CD4-positive, alpha-beta T cell treated with Interleukin-10 for 1 hour (primary cell): ENCODE measurements at places on chromosomes 16 and 17.

GRCh38 chr16:2815299-2815771 lies 1.7 kb upstream of the PRSS21 start:
- no peak for DNase-seq

DNA sequence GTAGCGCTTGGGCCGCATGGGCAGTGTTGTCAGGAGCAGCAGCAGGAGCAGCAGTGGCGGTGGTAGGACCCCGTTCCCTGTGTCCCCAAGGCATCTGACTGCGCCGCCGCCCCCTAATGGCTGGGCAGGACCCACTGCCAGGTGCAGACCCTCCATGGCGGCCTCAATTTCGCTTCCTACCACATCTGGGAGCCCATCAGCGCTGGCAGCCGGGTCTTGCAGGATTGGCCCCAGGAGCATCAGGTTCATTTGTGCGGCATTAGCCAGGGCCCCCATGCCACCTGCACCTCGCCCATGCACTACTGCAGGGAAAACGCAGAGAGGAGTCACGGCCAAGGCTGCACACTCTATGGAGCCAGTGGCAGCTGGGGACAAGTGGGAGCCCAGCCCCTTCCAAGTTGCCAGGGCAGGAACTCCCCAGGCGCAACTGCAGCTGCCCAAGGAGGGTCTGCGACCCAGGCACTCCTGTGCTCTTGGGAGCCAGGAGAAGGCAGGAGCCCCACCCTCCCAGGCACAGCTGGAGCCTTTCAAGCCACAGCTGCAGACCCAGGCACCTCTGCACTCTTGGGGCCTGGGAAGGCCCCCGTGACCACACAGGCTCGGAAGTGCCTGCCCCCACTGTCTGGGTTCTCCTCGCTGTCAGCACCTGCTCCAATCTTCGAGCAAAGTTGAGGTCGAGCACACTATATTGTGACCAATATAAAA lies 594.2 kb downstream of the KCNJ18 start:
- DNase-seq: no peak

GRCh38 chr17:82116246-82116645 lies 18.2 kb upstream of the FASN start:
- no peak for DNase-seq

DNA sequence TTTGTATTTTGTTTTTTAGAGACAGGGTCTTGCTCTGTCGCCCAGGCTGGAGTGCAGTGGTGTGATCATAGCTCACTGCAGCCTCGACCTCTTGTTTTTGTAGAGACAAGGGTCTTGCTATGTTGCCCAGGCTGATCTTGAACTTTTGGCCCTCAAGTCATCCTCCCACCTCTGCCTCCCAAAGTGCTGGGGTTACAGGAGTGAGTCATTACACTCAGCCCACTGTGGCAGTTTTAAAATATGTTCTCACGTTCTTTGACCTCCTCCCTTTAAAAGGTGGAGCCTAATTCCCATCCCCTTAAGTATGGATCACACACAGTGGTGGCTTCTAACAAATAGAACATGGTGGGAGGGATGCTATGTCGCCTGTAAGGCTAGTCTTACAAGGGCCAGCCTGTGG lies 67.7 kb downstream of the ZDHHC7 start:
- no peak for DNase-seq

DNA sequence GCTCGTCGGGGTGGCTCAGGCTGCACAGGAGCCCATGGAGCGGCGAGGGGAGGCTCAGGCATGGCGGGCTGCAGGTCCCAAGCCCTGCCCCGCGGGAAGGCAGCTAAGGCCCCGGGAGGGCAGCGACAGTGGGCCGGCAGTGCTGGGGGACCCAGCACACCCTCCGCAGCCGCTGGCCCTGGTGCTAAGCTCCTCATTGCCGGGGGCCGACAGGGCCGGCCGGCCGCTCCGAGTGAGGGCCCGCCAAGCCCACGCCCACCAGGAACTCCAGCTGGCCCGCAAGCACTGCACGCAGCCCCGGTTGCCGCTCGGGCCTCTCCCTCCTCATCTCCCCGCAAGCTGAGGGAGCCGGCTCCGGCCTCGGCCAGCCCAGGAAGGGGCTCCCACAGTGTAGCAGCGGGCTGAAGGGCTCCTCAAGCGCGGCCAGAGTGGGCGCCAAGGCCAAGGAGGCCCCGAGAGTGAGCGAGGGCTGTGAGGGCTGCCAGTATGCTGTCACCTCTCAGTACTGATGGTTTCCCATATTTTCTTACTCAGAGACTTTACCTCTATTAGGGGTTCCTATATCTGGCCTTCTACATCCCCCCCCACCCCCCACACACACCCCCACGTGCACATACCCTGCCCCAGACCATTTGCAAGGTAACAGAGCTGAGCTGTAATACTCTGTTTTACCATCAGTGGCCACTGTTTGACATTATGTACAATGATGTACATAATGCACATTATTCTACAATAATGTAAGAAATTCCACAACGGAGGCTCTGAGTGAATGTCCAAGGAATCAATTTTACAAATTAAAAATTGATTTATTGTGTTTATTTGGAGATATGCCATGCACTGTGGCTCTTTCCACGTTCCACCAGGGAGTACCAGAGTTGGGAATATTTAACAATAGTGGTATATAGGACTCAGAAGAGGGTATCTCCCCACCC lies 3.7 kb upstream of the VAT1L start:
- no peak for DNase-seq

DNA sequence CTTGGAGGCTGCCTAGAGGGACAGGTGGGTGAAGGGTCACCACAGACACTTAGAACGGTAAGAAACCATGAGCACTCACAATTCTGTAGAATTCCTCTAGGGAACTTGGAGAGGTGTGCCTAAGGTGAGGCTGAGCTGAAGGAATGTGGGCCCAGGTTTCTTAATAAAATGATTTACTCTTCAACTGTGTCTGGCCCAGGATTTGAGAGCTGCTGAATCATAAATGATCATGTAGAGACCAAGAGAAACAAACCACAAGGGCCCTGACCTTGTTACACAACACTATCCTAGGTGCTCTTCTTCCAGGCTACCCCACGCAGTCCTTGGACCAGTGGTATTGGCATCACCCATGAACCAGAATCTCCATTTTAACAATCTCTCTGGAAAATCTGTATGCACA lies 27.7 kb downstream of the ZNF18 start:
- DNase-seq: no peak

GRCh38 chr17:51850201-51850600 lies 308.3 kb downstream of the CA10 start:
- no peak for DNase-seq

- DNase-seq: peak; percentile 80
These were observed 20.6 kb downstream of the CYB561 start for GRCh38 chr17:63425483-63425882.

- DNase-seq: no peak
These were observed 19.5 kb downstream of the HLF start for GRCh38 chr17:55284001-55284884.
